Breast epithelium (tissue), 4 donors: ENCODE measurements at places on chromosomes 7 and 10.
A peak's percentile ranks its signal among the peaks of the same experiment; 100 is the strongest.

GRCh38 chr10:93288679-93289634, 193.2 kb downstream of the MYOF start:
- H3K4me1 ChIP-seq, result no peaks in the 10 kb centered on the region
- H3K4me3 ChIP-seq, result no peak overlapping the region
- DNase-seq, result peak; percentile 82
- no peaks in the 10 kb centered on the region for H3K36me3 ChIP-seq
- H3K27me3 ChIP-seq, result no peaks in the 10 kb centered on the region

- H3K4me3 ChIP-seq, result no peak overlapping the region
- no peaks in the 10 kb centered on the region for H3K4me1 ChIP-seq
- H3K36me3 ChIP-seq, result no peaks in the 10 kb centered on the region
- no peak for DNase-seq
These were observed 47.5 kb downstream of the ACSM6 start for GRCh38 chr10:95241533-95241932.

GRCh38 chr10:133225707-133226191, 4.3 kb upstream of the UTF1 start:
- no peak for DNase-seq
- no peak overlapping the region for H3K27ac ChIP-seq
- H3K36me3 ChIP-seq, result no peaks in the 10 kb centered on the region
- H3K27me3 ChIP-seq, result no peaks in the 10 kb centered on the region

GRCh38 chr7:3154317-3154716, 110.7 kb upstream of the CARD11 start:
- H3K4me1 ChIP-seq, result no peaks in the 10 kb centered on the region
- no peak overlapping the region for H3K4me3 ChIP-seq
- no peak overlapping the region for H3K27ac ChIP-seq

DNA sequence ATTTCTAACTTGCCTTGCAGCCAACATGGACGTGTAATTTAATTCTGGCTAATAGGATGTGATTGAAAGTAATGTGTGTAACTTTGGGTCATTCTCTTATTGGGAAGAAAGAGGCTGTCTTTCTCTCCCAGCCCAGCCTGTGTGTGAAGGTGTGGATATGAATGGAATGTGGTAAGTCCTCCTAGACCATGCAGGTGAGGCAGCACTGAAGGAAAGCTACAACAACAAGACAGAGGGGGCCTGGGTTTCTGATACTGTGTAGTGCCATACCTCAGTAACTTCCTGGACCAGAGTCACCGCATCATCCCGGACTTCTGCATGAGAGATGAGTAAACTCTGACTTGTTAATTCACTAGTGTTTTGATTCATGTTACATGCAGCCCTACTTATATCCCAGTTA, 237.0 kb downstream of the EXOC4 start:
- no peak overlapping the region for H3K4me3 ChIP-seq
- H3K27ac ChIP-seq, result no peak overlapping the region
- no peaks in the 10 kb centered on the region for H3K4me1 ChIP-seq
- no peaks in the 10 kb centered on the region for H3K36me3 ChIP-seq
- no peak for DNase-seq
- no peaks in the 10 kb centered on the region for H3K27me3 ChIP-seq

DNA sequence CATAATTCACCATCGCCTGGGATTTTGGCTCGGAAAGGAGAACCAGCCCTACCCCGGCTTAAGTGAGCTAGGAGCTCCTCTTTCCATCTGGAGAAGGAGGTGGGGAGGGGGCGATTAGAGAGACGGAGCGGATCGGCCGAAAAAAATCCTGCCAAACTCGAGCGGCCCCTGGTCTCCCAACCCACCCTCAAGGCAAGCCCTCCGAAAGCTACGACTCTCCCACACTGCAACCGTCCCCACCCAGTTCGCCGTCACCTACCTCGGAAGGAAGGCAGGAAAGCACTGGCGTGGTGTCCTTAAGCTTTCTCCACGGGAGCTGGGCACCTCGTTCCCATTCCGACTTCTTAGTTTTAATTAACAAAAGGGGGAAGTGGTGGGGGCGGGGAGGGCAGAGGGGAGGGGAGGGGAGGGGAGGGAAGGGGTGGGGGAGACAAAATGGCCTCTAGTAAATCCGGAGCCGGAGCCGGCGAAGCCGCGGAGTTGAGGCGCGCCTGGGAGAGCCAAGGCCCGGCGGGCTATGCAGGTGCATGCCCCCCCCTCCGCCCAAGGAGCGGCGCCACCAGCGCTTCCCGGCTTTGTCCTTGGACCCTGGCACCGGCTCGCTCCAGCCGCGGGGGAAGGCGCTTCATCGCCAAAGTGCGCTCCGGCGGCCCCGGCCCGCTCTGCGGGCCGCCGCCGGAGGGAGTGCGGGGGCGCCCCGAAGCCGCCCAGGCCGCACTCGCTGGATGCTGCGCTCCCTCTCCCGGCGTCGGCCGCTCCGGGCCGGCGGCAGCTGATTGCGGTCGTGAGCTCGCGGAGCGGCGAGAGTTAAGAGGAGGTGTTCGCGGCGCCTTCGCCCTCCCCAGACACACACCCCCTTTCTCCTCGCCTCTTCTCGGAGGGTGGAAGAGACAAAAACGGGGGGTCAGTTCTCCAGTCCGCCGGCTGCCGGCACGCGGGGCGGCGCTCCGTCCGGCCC, at the start of gene LRRC4:
Gene LRRC4 (minus strand): TSS at position 784 of the 958 bp plus-strand sequence. CDS start 797 bp downstream, outside the sequence.
- no peaks in the 10 kb centered on the region for H3K27me3 ChIP-seq
- H3K36me3 ChIP-seq, result no peaks in the 10 kb centered on the region
- DNase-seq, result no peak
- H3K27ac ChIP-seq, result no peak within 1 kb of the TSS
